ENCODE measurements at places on chromosomes 7 and 10.

- no peak for DNase-seq
Observed at GRCh38 chr7:106592282-106593027, 68.5 kb downstream of the CCDC71L start.

GRCh38 chr10:46267132-46267985 is 19.4 kb upstream of the ANTXRL start:
- no peak for DNase-seq

GRCh38 chr7:137446025-137446424 is 102.5 kb upstream of the PTN start:
- no peak for DNase-seq

GRCh38 chr7:27901028-27901760 is 161.2 kb downstream of the TAX1BP1 start:
- peak; percentile 36 for DNase-seq

DNA sequence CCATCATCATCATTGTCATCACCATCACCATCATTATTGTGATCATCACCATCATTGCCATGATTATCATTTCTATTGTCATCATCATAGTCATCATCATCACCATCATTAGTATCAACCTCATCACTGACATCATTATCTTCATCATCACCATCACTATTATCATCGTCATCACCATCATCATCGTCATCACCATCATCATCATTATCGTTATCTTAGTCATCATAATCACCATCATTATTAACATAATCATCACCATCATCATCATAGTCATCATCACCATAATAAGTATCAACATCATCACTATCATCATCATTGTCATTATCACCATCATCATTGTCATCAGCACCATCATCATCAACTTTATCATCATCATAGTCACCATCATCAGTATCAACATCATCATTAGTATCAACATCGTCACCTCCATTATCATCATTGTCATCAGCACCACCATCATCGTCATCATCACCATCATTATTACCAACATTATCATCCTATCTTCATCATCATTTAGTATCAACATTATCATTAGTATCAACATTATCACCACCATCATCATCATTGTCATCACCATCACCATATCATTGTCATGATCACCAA is 241.3 kb downstream of the ADARB2 start:
- DNase-seq = no peak
